Nasal cavity respiratory epithelium epithelial cell of viscerocranial mucosa (primary cell): ENCODE measurements at places on chromosomes 6 and 20. TPM values are rescaled to one million over a fixed set of nuclear protein-coding genes. Genes with fewer than 3 reads are reported as not detected.

The IPCEF1 gene
- 0.34 and 1.00 TPM in 2 replicates for total RNA-seq

The BMP5 gene
- total RNA-seq = not detected in 2 replicates

The CRIP3 gene
- total RNA-seq = not detected in 2 replicates

The SLC39A7 gene
- total RNA-seq = 66.9 and 118 TPM in 2 replicates

The PPP1R3G gene
- total RNA-seq = 0.34 and 0.93 TPM in 2 replicates

The TRAPPC3L gene
- total RNA-seq = not detected in 2 replicates

The PDCD2 gene
- total RNA-seq = 48.4 and 91.6 TPM in 2 replicates

The MYBL2 gene
- 0.07 and 0.34 TPM in 2 replicates for total RNA-seq

The ZBP1 gene
- total RNA-seq = not detected in 2 replicates

The CDKN1A gene
- total RNA-seq = 585 and 704 TPM in 2 replicates

The LGSN gene
- not detected in 2 replicates for total RNA-seq

The HDGFL1 gene
- total RNA-seq = not detected in 2 replicates

The SMLR1 gene
- total RNA-seq = not detected in 2 replicates
